Hindlimb muscle (tissue), 1 donor: ENCODE measurements at places on chromosomes 1 and 21.

DNA sequence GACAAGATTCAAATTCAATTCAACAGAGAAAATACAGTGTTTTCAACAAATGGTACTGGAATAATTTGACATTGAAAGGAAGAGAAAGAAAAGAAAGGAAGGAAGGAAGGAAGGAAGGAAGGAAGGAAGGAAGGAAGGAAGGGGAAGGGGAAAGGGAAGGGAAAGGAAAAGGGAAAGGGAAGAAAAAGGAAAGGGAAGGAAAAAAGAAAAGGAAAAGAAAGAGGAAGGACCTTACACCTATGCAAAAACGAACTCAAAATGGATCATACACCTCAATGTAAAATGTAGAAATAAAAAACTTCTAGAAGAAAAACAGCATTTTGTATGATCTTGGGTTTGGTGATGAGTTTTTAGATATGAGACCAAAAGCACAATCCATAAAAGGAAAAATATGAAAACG, 19.9 kb upstream of the NMNAT2 start:
- DNase-seq = no peak

DNA sequence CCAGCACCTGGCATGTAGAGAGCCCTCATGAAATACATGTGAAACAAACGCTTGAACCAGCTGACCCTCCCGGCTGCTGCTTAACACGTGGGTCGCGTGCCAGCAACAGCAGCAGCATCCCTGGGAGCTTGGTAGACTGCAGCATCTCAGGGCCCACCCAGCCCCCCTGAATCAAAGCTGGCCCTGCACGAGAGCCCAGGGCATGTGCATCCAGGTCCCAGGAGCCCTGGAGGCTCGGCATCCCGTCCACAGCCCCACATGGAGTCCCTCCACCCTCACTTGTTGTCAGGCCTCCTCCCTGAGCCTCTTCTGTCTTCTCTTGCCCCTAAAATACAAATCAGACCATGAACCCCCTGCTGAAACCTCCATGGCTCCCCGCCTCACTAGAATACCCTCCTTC, 123.1 kb downstream of the MATN1 start:
- no peak for DNase-seq

DNA sequence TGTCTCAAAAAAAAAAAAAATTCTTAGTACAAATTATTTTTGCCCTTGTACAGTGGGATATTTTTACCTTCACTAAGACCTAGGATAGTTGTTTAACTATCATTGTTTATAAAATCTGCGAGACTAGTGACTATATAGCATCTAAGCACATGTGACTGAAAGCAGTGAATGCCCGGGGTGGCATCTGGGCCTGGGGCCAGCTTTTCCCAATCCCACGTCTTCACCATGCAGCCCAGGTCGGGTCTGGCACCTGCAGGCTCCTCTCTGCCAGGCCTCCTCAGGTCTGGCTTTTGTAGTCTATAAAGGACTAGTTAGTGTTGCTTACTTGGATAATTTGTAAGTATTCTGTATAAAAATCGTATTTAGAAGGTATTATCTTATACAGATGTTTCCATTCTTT, 40.8 kb downstream of the CBS start:
- no peak for DNase-seq

GRCh38 chr1:242824435-242824834, 299.9 kb upstream of the PLD5 start:
- DNase-seq = no peak

- no peak for DNase-seq
Measured at GRCh38 chr1:67790201-67790692, 43.0 kb downstream of the GNG12 start.

GRCh38 chr1:231020816-231021215, 19.2 kb downstream of the FAM89A start:
- DNase-seq = no peak

DNA sequence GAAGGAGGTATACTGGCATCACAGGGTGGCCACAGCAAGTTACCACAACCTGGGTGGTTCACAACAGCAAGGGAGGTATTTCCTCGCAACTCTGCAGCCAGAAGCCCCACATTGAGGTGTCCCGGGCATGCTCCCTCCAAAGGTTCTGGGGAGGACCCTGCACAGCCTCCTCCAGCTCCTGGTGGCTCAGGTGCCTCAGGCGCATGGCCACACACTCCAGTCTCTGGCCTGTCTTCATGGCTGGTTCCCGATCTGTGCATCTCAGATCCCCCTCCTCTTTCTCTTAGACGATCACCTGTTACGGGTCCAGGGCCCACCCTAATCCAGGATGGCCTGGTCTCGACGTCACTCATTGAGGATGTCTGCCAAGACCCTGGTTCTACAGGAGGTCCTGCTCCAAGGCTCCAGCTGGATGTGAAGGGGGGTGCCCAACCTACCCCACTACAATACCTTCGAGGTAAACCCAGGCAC, 6.7 kb upstream of the ARF1 start:
- DNase-seq = no peak

DNA sequence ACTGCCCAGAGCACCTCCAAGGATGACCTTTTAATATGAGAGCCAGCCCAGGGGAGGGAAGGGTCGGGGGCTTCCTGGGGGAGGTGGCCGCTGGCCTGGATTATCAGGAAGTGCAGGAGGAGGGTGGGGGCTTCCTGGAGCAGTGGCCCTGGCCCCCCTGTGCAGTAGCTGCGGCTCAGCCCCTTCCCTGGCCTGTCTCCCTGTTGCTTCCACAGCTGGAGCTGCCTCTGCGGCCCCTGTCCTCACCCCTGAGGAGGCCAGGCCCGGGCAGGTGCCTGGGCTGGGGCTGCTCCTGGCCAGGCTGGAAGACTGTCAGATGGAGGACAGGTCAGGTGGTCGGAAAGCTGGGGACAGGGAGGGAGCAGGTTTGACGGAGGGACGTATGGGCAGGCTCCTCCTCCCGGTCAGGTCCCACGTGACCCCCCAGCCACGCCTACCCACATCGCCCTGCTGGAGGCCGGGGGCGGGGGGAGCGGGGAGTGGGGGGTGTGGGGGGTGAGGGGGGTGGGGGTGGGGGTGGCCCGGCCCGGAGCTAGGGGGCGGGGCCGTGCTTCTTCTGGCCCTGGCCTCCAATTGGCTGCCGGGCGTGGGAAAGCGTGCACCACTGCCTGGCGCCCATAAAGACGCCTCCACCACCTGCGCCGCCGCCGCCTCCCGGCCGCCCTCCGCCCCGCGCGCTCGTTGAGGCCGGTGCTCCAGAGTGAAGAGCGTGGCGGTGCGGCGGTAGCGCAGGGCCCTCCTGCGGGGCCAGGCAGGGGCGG, 10.2 kb upstream of the TNFRSF14 start:
- peak; percentile 74 for DNase-seq

- no peak for DNase-seq
Measured at GRCh38 chr1:2802421-2802961, 998 bp upstream of the TTC34 start.

- DNase-seq = no peak
Measured at GRCh38 chr1:67939186-67939743, 106.0 kb upstream of the GNG12 start.

GRCh38 chr1:11417162-11417561, 61.8 kb upstream of the DISP3 start:
- DNase-seq = peak; percentile 8

DNA sequence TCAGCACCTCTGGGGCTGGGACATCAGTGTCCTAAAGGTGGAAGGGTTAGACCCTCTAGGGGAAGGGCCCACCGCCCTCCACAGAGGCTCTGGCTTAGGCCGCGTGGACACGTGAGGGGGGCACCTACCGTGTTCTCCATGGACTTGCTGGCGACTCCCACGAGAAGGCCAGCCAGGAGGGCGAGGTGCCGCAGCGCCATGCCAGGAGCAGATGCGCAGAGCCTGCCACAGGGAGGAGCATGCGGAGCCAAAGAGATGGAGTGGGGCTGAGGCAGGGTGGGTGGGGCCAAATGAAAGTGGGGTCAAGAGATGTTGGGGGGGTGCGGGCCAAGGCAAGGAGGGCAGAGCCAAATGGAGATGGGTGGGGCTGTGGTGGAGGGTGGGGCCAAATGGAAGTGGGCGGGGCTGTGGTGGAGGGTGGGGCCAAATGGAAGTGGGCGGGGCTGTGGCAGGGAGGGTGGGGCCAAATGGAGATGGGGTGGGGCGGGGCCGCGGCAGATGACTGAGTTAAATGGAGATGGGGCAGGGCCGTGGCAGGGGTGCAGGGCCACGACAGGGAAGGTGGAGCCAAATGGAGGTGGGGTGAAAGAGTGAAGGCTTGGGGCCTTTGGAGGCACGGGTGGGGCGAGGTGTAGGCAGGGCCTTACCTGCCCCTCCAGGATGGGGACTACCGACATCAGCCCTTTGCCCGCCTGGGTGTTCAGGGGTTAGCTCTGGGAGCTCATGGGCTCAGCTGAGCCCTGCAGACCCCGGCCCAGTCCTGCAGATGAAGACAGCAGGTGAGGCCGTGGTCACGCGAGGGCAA, 17.4 kb upstream of the RNF223 start:
- DNase-seq = no peak

DNA sequence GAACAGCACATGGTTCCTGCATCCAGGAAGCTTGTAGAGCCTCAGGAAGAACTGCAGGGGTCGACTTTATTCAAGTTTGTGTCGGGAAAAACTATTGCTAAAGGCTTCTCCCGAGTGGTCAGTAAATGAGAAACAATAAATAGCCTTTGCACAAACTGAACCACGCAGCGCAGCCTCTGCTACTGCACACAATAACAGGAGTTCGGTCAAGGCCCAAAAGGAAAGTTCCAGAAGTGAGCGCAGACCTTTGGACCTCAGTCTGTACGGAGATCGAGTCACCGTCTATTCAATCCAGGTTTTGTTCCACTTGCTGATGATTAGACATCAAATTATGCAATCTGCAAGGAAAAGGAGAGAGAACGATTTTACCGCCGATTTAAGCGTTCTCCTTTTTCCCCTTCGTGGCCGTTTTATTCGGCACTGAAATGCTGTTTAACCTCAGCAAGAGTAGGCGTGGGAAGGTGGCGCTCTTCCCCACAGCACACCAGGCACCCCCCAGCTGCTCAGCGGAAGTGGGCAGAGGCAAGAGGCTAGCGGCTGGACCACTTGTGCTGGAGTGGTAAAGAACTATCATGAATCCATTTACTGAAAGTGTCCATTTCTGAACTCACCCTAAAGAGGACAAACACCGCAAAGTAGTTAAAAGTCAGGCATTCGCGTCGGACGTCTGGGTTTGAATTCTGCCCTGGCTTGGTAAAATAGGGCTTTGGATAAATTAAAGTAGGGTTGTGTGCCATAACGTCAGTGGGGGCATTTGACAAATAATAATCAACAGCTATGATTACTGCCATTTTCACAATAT, 6.1 kb upstream of the LHX8 start:
- no peak for DNase-seq

- no peak for DNase-seq
Measured at GRCh38 chr1:27000817-27001460, 7.4 kb downstream of the TRNP1 start.

DNA sequence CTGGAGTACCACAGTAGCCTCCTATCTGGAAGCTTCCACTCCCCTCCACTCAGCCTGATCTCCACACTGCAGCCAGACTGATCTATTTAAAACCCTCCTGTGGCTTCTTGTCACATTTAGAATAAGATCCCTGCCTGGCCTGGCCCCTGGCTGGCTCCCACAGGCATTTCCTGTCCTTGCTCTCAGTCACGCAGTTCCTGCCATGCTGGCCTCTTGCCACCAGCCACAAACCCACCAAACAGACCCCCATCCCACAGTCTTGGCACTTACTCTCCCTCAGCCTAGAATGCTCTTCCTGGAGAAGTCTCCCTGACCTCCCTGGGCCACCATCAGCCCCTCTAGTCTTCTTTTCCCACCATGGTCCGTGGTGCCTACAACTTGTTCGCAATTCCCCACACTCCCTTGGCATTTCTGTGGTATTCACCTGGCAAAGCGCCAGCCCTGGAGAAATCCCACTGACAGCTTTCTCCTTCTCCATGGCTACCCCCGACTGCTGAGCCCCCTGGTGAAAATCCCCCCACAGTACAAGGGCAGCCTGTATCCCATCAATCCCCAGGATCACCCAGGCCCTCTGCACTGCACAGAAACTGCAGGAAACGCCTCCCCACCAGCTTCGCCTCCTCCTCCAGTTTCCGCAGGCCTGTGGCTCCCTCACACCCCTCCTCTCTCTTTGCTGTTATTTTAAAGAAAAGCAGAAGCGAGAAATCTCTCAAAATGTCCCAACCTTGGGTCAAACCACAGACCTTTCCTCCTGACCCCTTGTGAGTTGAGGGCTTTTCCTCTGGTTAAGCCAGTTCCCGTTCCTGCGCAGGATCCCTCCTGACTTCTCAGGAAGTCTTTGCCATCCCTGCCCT, 94.5 kb downstream of the SYT2 start:
- no peak for DNase-seq

DNA sequence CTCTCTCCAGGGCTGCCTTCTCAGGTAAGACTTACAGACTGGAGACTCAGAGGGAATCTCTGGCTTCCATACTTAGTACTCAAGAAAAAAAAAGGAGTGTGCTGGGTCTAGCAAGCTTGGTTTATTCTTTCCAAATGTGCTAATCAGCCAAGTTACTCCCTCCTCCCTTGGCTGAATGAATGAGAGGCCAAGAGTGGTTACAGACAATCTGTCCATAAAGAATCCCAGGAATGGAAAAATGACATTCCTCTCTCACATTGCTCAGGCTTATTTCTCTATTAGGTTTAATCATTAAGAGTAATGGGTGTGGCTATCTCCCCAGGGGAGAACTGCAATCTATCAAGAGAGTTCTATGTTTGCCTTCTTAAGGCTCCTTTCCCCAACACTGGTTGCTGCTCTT, 547.3 kb upstream of the PLXNA2 start:
- no peak for DNase-seq

GRCh38 chr1:225484657-225485214, 56.9 kb upstream of the LBR start:
- DNase-seq = no peak

DNA sequence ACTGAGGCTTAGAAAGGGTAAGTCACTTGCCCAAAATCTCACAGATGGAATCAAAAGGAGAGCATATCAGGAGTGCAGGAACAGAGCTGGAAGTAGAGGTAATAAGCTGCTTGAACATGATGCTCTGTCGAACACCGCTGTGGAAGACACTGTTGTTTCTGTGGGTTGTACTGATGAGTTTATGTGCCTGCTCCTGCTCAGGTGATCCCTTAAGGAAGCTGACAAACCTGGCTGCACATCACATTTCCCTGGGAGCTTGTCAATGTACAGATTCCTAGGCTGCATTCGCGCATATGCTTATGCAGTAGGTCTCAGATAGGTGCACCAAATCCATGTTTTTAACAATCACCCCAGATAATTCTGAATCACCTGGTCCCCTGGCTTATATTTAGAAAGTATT, 79.7 kb downstream of the ZNF326 start:
- DNase-seq = no peak
